ENCODE measurements at places on chromosomes 5 and 9. TPM values are rescaled to one million over a fixed set of nuclear protein-coding genes. Genes with fewer than 3 reads are reported as not detected.

ZNF622 gene
- 51.7 TPM for total RNA-seq

PCDHB13 gene
- total RNA-seq, result 2.8 TPM

TAF11L5 gene
- total RNA-seq, result not detected

CDKN2B-AS1 gene
- not detected for total RNA-seq

RASGRF2 gene
- total RNA-seq, result 6.4 TPM

ZNF300 gene
- total RNA-seq, result 0.54 TPM

ELAVL2 gene
- total RNA-seq, result not detected

CNTNAP3B gene
- 11.2 TPM for total RNA-seq

INSL4 gene
- not detected for total RNA-seq

PPP3R2 gene
- not detected for total RNA-seq

SLC22A5 gene
- 22.7 TPM for total RNA-seq

ROR2 gene
- total RNA-seq, result 0.43 TPM

PNPLA7 gene
- total RNA-seq, result 12.2 TPM

EFNA5 gene
- 25.7 TPM for total RNA-seq

OTP gene
- total RNA-seq, result not detected

ARSI gene
- total RNA-seq, result 0.38 TPM

RASEF gene
- total RNA-seq, result 0.05 TPM

GAPT gene
- total RNA-seq, result 0.43 TPM

FANCC gene
- 4.6 TPM for total RNA-seq

MEGF10 gene
- 0.78 TPM for total RNA-seq

NSMF gene
- 10.0 TPM for total RNA-seq

PCDHA6 gene
- total RNA-seq, result not detected

GZMA gene
- 1.0 TPM for total RNA-seq

C7 gene
- total RNA-seq, result 272 TPM

GNG10 gene
- 25.3 TPM for total RNA-seq

DCTN3 gene
- 129 TPM for total RNA-seq

NR5A1 gene
- total RNA-seq, result not detected

ARID3C gene
- not detected for total RNA-seq

ECSCR gene
- 18.0 TPM for total RNA-seq

SPAG8 gene
- 1.8 TPM for total RNA-seq

PPP1R26 gene
- total RNA-seq, result 23.3 TPM

SNCB gene
- not detected for total RNA-seq

STOM gene
- 155 TPM for total RNA-seq

RNF38 gene
- 20.1 TPM for total RNA-seq

GPR150 gene
- total RNA-seq, result not detected

ENTPD8 gene
- not detected for total RNA-seq

SLC1A3 gene
- total RNA-seq, result 93.8 TPM

RGS7BP gene
- 5.4 TPM for total RNA-seq

SNX2 gene
- total RNA-seq, result 41.0 TPM

CCDC183 gene
- 1.5 TPM for total RNA-seq

AK8 gene
- 0.22 TPM for total RNA-seq

ANKRD18B gene
- not detected for total RNA-seq

PCDHGC5 gene
- total RNA-seq, result 3.0 TPM

SPATA31A6 gene
- not detected for total RNA-seq

ORM1 gene
- 1.2 TPM for total RNA-seq

HAND1 gene
- total RNA-seq, result 23.4 TPM

CA9 gene
- not detected for total RNA-seq
